ENCODE measurements at places on chromosomes 1 and 21.

DNA sequence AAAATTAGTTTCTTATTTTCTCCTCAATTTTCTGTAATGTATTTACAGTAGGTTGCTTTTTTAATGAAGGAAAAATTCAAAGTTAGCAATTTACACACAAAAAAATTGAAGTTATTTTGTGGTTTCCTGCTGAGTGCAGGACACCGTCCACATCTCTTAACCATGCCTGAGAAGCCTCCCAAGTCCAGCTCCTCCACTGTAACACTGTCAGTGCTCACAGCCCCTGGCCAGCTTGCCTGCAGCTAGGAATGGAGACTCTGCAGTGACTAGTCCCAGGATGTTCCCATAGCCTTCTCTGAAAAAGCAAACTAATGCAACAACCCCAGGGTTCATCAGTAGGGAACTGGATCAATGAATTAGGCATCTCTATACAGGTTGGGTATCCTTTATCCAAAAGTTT, 3.5 kb downstream of the A3GALT2 start:
- no peak for DNase-seq

GRCh38 chr1:4657960-4658541, 3.6 kb downstream of the AJAP1 start:
- DNase-seq: peak; percentile 32

GRCh38 chr1:16440131-16440469, 424 bp upstream of the NECAP2 start:
- DNase-seq: no peak

DNA sequence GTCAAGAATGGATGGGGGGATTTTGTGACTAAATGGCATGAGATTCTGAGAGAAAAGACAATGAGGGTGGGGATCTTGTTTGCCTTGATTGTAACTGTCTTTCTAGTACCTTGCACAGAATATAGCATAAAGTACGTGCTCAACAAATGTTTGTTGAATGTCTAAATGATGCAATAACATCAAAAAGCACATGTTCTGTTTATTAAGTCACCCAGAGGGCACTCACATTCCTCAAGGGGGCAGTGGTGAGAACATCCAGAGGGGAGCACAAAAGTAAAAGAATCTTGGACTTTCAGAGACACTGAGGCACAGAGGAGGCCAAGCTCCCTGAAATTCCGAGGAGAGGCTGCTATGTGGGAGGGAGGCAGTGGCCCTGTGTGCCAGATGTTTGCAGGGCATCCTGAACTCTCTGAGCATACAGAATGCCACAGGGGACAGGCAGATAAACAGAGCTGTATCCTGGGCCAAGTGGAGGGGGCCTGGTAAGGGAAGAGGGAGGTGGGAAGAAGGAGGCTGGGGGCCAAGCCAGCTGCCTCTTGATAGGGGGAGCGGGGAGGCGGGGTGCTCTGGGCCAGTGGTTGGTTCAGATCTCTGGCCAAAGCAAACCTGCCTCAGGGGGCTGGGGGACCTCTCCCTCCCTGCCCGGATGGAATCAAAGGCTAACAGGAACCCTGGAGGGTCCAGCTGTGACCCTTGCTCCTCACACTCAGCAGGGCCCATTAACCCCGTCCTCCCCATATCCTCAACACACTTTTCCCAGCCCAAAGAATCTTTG, 6.5 kb upstream of the ATP1A2 start:
- no peak for DNase-seq

DNA sequence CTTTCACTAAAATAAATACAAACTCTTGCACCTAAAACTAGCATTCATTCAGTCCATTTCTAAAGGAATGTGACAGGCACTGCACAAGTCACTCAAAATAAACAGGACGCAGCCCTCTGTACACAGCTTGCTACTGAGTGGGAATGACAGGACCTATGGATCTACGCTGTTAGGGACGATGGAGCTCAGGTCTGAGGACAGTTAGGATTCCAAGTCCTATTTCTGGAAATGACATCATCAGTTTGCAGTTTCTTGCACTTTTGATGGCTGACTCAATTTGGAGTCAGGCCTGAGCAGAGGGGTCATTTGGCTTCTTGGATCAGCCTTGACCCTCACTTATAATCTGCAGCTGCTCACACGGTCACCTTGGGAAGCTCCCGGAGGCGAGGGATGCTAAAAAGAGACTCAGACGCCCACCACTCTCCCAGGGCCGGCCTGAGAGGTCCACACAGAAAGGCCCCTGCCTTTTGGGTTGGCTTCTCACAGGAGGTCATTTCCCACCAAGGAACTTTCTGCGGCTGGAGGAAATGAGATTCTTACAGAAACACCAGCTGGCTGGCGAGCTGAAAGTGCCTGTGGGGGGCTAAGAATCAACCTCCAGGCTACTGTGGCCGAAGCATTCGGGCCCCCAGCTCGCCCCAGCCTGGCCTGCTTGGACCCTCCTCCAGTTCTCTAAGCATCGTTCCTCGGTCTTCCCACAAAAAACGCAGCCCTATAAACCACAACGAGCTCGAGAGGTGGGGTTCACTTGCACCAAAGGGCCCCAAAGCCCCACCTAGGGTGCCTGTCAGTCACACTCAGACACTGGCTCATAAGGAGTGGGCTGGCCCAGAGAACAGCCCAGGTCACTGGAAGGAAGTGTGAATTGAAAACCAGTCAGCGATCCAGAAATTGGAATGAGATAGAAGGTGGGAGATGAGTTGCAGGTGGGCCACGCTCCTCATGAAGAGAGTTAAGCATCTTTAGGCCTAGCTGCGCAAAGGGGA, 8.9 kb upstream of the PDE9A start:
- DNase-seq: no peak
